ENCODE measurements at places on chromosomes 13 and 19.

- no peak for DNase-seq
These were observed 5.4 kb downstream of the ZC3H4 start for GRCh38 chr19:47107953-47108746.

DNA sequence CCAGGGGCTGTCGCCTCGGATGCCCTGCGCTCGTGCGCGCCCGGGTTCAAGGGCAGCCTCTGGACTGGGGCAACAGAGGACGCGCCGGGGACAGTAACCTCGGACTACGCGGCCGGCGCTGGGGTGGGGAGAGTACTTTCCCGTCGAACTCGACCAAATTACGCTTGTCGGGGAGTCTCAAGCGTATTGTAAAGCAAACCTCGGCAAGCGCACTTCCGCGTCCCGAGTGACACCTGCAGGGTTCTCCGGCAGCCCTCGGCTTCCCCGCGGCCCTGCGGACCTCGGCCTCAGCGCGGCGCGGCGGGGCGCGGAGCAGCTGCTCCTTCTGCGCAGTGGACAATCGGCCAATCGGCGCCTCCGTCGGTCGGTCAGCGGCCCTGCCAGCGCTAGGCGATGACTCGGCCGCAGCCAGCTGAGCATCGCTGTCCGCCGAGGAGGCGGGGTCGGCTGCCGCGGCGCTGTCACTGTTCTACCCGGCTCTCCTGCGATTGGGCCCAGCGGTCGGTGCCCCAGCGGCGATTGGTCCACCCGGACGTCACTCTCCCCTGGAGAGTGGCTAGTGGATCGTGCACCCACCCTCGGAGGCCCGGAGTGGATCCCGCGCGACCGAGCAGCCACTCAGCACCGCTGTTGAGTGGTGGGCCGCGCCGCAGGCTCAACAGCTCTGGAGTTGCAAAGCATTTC, at the start of gene SLC46A3:
TSS of gene SLC46A3 (minus strand) at position 428 of the 684 bp plus-strand sequence. CDS start 972 bp downstream, outside the sequence.
- peak; percentile 77 for DNase-seq

DNA sequence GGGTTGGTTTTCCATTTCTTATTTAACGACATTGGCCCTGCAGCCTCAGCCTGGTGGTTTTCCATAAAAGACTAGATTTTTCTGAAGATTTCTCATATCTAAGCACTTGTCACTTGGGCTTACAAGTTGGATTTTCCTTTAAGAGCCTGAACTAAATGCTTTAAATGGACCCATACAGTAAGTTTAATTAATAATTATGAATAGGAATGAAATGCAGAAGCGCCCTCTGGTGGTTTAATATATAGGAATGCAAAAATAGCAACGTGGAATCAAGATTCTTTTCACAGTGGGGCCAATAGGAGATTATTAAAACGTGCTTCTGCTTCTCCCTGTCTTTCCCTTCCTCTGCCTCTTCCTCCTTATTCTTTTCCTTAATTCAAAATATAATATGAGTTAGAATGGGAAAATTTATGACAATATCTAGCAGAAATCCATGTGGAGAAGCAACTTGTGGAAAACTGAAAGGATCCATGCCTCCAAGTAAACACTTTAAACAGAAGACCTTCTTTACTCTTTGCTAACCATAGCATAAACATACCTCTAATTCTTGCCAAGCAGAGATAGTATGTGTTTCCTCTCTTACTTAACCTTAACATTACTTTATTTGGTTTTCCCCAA, 324.0 kb downstream of the GPC5 start:
- DNase-seq = no peak

- no peak for DNase-seq
These were observed 39.9 kb downstream of the DPRX start for GRCh38 chr19:53671663-53672062.

DNA sequence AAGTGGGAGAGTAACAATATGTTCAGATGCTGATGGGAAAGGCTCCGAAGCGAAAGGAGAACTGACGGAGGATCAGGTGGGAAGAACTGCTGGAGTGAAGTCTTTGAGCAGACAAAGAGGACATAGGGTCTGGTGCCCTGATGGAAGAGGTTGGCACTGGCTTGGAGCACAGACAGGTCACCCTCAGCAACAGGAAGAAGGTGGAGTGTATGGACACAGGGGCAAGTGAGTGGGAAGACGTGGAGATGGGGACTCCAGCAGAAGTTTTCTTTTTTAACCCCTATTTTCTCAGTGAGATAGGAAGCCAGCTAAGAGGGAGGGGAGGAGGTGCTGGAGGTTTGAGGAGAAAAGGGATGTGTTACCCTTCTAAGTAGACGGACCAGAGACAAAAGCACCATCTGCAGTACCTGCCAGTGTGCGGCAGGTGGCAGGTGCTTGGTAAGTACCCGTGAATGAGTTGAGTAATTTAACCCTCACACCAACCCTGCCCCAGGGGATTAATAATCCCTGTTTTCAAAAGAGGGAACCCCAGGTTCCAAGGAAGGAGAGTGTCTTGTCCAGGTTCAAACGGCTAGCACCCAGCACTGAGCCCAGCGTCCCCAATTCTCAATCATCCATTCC, 11.2 kb downstream of the HAS1 start:
- peak; percentile 21 for DNase-seq
